Astrocyte of the spinal cord (primary cell): ENCODE measurements at places on chromosomes 11 and 22.

- DNase-seq = no peak
Measured at GRCh38 chr11:89177691-89178231, at the start of gene TYR. TYR (plus strand) TSS chr11:89177875; CDS start chr11:89177954, 79 bp downstream.

- no peak for DNase-seq
Measured at GRCh38 chr22:24482998-24483397, 12.1 kb upstream of the UPB1 start.

GRCh38 chr22:37421468-37421877 lies 5.8 kb downstream of the ELFN2 start:
- DNase-seq = no peak

DNA sequence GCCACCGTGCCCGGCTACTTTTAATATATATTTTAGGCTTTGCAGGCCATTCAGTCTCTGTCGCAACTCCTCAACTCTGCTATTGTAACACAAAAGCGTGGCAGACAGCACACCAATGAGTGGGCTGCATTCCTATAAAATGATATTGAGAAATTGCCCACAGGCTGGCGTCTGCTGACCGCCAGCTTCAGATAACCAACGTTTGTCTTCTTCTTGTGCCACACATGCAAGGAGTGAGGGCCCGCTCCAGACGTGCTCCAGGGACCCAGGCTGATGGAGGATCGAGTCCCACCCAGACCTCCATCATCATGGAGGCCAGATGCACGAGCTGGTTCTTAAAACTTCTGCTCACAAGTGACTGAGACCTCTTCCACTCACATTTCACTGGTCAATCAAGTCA lies 35.4 kb upstream of the LINC01488 start:
- no peak for DNase-seq

DNA sequence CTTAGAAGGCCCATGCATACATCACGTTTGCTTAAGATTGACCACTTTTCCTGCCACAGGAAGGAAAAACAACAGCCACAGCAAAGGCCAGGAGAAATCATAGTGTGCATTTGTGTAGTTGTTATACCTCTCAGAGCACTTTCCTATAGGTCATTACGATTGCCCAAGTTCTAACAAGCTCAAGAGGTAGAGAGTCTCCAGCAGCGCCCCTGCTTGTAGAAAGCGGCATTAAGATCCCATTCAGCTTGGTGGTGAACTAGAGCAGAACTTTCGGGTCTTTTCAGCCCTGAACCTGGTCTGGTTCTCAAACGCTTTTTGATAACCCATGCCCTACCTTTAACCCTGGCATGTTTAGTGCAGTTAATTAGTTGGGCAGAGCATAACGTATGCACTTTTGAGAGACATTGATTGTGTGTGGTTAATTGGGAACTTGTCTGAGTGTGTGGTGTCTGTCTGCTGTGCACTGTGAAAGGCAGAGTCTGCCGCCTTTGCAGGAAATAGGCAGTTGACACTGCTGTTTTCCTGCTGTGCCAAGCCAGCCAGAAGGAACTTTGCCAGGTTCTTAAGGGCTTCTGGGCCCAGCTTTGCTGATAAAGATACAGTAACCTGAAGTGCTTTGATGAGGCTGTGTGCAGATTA lies 109.9 kb upstream of the CLMP start:
- no peak for DNase-seq

DNA sequence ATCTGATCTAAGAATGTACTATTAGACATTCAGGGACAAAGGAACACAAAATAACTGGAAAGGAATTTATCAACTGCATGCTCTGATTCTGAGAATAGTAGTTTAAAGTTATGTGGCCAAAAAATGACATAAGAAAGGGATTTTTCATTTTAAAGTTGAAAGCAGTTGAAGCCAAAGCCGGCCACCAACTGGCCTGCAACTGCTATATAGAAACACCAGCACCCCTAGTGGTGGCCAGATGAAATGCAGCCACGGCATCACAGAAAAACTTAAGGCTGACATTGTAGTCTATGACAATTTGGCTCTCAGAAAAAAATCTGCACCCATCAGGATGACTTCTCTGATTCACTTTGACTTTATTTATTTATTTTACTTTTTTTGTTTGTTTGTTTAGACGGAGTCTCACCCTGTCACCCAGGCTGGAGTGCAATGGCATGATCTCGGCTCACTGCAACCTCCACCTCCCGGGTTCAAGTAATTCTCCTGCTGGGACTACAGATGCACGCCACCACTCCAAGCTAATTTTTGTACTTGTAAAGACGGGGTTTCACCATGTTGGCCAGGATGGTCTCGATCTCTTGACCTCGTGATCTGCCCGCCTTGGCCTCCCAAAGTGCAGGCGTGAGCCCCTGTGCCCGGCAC lies 59.2 kb downstream of the SLC35F2 start:
- DNase-seq = peak; percentile 66

- DNase-seq = peak; percentile 48
Measured at GRCh38 chr11:1401656-1402221, 12.0 kb downstream of the BRSK2 start.

DNA sequence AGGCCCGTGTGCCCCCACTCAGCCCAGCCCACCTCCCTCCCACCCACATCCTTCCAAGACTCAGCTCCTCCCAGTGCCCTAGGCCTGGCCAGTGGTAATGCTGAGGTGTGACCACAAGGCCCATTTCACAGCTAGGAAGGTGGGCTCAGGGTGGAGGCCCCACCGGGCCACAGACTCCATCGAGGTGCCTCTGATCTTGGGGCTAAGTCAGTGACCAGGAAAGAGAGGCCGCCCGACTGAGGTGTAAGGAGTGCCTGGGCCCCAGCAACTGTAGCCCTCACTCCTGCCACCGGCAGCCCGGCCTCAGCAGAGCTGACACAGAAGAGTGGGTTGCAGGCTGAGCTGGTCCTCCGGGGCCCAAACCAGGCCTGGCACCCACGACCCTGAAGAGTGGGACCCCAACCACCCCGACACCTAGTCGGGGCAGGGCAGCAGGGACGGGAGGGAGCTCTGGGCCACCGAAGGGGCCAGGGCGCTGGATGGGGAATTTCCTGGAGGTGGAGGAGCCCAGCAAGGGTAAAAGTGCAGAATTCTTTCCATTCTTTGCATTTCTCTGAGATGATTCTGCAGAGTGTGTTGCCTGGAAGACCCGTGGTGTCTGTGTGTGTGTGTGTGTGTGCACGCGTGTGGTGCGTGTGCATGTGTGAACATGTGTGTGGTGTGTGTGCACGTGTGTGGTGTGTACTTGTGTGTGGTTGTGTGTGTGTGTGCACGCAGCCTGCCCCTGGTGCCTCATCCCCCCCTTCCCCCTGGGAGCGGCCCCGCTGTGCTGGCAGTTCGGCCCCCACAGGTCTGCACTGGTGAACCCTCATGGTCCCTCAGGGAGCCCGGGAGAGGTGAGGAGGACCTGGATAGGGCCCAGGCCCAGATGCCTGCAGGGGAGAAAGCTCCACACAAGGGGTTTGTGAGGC lies 8.3 kb upstream of the PIM3 start:
- peak; percentile 52 for DNase-seq

- no peak for DNase-seq
Measured at GRCh38 chr11:7032692-7033091, 12.4 kb downstream of the NLRP14 start.

DNA sequence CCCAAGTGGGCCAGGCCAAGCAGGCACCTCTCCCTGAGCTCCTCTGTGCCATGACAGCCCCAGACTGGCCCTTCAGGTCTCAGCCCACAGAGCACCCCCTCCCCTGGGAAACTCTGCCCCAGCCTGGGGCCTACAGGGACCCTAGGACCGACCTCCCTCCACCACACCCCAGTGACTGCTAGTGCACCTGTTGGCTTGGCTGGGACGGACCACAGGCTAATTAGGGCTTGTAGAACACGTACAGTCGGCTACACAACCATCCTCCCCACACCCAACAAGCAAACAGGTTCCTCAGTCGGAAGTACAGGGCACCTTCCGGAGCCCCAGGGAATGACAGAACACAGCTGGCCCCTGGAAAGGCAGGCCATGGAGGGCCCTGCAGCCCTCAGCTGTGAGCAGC lies 4.3 kb downstream of the SBF1 start:
- no peak for DNase-seq

DNA sequence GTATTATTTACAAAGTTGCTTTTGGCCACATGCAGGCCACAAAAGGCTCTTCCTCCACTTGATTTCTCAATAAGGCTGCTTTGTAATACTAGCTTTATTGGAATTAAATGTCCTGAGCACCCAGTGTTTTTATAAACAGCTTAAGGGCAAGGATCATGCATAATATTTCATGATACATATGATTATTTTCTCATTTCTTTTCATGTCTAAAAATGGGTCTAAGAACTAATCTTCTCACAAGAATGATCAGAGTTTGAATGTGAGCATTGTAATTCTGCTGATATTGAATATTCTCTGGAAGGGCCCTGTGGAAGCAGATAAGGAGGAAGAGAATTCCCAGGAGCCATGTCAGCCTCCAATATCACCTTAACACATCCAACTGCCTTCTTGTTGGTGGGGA lies at the start of gene OR52K2:
TSS of gene OR52K2 (plus strand) at position 301 of the 400 bp plus-strand sequence. CDS start at position 346, 45 bp downstream.
- DNase-seq = no peak

DNA sequence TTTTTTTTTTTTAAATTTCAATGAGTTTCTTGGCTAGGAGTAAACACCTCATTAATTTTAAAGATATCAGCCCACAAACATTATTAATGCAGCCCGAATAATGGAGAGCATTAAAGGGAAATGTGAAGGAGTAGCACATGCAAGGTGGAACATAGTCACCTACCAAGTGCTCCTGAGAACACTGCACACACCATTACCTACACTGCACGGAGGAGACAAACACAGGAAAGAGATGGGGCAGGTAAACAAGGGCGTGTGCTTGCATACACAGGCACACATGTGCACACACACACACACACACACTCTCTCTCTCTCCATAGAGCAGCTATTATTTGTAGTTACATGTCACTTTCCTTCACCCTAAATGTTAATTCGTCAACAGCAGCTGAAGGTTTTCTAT lies 30.2 kb downstream of the HTR3B start:
- DNase-seq = no peak

DNA sequence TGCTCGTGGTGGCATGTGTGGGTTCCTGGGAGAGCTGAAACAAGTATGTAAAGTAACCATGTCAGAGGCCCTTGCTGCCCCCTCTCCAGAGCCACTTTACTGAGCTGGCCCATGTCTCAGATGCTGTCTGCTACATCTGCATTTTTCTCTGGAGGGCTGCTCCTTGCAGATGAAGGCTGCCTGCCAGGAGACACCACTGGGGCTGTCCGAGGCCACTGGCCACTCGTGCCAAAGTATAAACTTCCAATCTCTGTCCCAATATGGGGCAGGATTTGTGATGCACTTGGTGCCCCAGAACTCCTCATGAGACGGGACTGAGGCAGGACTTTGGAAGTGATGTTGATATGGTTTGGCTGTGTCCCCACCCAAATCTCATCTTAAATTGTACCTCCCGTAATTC lies 478.4 kb upstream of the B3GAT1 start:
- DNase-seq = no peak

- DNase-seq = no peak
Measured at GRCh38 chr11:6607190-6607795, 3.7 kb downstream of the ILK start.

DNA sequence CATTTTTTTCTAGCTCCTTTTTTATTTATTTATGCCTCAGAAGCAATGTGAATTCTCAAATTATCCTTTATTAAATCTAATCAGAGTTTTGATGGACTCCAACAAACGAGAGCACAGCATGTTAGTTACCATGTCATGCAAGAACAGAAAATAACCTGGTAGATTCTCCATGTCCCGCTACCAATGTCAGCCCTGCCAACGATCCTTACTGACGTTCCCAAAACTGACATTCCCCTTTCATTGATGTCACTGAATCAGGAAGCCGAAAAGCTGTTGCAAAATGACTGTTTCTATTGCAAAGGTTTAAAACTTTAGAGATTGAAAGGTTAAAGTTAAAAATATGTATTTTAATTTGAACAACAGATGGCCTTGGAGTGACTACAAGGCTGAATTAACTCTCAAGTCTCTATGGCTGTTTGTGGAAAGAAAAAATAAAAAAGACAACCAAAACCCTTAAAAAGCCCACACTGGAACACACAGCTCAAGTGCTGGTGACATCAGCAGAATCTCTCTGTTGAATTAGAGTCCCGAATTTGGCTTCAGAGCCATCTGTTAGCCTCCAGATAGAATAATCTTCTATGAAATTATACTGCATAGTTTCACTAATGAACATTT lies 96.8 kb downstream of the BDNF start:
- no peak for DNase-seq

DNA sequence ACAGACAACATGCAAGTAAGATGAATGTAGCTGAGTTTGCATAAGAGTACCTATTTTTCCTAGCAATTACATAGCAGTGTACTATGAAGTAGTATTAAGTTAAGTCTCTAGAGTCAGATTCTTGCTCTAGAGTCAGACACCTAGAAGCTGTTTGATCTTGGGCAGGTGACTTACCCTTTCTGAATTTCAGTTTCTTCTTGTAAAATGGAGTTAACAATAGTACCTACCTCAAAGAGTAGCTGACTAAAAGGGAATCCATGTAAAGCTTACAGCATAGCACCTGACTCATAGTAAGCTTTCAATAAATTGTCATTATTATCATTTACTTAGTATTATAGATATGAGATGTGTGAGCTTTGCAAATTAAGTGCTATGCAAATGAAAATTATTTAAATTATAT lies 47.8 kb upstream of the PTPRJ start:
- no peak for DNase-seq

DNA sequence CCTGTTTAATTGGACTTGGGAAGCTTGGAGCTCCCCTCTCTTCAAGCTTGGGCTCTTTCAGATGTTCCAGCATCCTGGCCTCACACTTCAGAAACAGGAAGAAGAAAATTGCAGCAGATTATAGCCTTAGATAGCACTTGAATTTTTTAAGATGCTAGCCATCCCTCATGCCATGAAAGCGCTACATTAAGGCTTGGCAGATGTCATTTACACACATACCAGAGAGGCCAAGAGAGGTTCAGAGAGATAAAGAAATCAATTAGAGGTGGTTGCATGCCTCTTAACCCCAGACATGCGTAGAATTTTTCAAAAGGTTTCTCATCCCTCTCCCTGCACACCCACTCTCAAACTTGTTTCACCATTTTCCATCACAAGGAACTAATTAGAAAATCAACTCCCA lies 31.9 kb upstream of the DBX1 start:
- no peak for DNase-seq
